Activated T-helper 9 cell treated with anti-CD3 and anti-CD28 coated beads, Interleukin-2, amount 50 U/mL, for 16 hours (primary cell): ENCODE measurements at places on chromosomes 5 and 9.

- DNase-seq = no peak
These were observed 235.4 kb downstream of the DMRT2 start for GRCh38 chr9:1285526-1285925.

DNA sequence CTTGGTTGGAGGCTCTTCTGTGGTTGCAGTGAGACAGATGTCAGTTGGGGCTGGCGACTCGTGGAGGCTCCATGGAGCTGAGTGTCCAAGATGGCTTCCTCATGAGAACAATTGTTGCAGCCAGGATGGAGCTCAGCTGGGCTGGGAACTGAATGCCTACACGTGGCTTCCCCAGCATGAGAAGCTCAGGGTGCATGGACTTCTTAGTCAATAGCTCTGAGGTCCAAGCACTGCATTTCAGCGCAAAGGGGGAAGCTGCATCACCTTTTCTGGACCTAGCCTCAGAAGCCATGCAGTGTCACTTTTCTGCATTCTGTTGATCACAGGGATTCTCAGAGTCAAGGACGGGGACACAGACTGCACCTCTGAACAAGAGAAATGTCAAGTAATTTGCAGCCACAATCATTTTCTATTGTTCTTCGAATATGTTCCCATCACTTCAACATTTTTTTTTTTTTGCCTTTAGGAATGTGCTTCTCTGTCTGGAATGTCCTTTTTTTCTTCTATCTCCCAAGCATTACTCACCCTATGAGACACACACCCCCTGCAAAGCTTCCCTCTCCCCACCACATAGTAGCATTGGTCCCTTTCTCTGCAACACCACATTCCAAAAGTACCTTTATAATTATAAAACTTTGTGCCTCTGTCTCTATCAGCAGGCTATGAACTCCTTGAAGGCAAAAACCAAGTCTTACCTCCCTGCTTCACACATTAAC lies 57.5 kb upstream of the STK32A start:
- no peak for DNase-seq

GRCh38 chr9:110208031-110208430 lies at the start of gene C9orf152:
Gene C9orf152, minus strand, starts transcription at chr9:110208159. Its CDS starts 580 bp downstream, at chr9:110207579.
- DNase-seq = no peak

- no peak for DNase-seq
These were observed 4.1 kb downstream of the HBEGF start for GRCh38 chr5:140342287-140342686.

DNA sequence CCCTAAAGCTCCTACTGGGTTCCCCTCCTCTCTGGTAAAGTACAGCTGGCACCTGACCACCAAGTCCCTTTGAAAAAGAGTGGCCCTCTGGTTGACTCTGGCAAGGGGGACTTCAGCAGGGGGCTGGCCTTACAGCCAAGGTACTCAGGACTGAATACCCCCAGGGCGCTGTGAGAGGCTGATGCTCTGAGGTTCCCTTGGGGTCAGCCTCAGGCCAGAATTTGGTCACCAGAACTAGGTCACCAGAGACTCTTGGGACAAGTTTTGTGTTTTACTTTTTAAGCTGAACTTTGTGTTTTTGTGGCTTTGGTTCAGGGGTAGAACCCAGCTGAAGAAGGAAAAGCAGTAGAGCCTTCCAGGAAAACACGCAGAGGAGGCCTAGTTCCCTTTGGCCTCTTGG lies 23.3 kb upstream of the SMU1 start:
- no peak for DNase-seq
